ENCODE measurements at places on chromosomes 12 and 14.

GRCh38 chr12:16002880-16003279 is 91.7 kb downstream of the DERA start:
- DNase-seq, result no peak

GRCh38 chr12:88493636-88494035 is 86.6 kb downstream of the KITLG start:
- no peak for DNase-seq

- DNase-seq, result peak; percentile 45
These were observed 146.5 kb downstream of the ETV6 start for GRCh38 chr12:11795913-11796459.

DNA sequence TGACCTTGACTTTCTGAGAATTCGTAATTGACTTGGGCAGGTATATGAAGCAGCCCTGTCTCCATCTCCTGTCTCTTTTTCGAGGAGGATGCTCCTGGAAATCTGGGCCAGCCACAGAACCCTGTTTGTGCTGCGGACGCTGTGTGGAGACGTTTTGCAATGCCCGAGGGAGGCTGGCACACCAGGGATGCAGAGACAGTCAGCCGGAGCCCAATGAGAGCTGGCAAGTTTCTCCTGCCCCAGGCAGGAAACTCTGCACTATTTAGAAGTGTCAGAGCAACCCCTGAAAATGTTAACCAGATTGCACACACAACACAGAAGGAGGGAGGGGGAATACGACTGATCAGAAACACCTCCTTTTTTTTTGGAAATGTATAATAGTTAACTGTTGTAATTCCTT is 103.2 kb upstream of the DYRK2 start:
- no peak for DNase-seq

DNA sequence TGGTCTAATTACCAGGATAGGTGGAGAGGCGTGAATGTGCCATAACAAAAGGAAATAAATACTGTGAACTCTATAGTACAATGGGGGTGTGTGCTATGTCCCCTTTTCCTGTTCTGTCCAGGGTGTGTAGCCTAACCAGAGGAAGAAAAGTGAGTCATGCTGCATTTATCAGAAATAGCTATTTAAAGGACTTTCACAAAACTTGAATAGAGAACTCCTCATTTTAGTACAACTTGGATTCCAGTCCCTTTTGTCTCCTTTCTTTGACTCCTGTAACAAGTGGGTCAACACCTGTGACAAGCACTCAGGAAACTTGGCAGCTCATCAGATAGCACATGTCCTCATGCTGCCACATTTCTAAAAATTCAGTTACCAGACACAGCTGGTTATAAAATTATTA is 123.4 kb downstream of the CCDC91 start:
- no peak for DNase-seq

DNA sequence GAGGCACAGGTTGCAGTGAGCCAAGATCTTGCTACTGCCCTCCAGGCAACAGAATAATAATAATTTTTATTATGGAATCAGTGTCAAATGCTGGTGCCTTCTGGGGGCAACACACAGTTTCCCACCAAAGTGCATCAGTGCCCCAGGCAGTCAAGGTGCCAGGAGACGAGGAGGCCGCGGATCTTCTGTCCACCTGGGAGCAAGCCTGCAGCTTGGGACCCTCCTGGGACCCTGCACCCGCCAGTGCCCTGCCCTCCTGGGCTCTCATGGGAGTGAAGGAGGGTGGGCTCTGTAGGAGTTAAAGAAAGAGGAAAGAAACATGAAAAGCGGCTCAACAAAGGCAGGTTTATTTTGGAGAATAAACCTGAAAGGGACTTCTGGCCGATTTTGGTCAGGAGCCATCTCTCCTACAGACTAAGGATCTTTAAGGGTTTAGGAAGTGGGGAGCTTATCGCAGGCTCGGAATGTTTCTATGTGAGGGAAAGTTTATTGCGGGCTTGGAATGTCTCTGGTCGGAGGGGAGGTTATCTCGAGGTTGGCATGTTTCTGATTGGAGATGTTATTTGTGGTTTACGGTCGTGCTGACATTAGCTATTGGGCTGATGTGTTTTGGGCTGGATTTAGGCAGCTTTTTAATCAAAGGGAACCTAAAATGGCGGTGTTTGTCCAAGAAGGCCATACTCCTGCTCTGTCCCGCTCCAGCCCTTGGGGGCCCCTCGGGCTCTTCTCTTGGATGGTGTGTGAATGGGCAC is 1.1 kb upstream of the ASPG start:
- DNase-seq, result peak; percentile 51

- DNase-seq, result no peak
These were observed 14.7 kb downstream of the SLC2A14 start for GRCh38 chr12:7857971-7858370.

GRCh38 chr12:28583701-28584261 is 393.5 kb downstream of the CCDC91 start:
- no peak for DNase-seq

GRCh38 chr12:573232-573631 is 90.0 kb downstream of the NINJ2 start:
- DNase-seq, result no peak

DNA sequence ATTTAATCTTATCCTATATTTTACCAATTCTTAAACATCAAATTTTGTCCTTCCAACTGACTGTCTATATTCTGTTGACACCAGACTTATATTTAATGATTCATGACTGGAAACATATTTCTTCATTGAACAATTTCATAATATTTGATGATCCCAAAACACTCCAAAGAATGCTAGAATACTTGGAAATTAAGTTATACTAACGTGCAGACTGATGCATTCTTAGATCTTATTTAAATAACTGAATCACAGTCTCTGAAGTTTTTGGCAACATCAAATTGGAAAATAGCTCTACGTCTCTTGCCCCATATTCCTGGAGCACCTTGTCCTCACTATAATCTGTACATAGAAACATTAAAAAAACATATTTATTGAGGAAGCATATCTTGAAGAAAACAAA is 127.4 kb downstream of the HMGA2 start:
- no peak for DNase-seq

- DNase-seq, result no peak
These were observed 205.4 kb downstream of the NAV3 start for GRCh38 chr12:78035901-78036606.

GRCh38 chr12:111274777-111275176 is 94.1 kb downstream of the PHETA1 start:
- DNase-seq, result no peak

- no peak for DNase-seq
These were observed 74.2 kb downstream of the RBM19 start for GRCh38 chr12:113891739-113892520.

DNA sequence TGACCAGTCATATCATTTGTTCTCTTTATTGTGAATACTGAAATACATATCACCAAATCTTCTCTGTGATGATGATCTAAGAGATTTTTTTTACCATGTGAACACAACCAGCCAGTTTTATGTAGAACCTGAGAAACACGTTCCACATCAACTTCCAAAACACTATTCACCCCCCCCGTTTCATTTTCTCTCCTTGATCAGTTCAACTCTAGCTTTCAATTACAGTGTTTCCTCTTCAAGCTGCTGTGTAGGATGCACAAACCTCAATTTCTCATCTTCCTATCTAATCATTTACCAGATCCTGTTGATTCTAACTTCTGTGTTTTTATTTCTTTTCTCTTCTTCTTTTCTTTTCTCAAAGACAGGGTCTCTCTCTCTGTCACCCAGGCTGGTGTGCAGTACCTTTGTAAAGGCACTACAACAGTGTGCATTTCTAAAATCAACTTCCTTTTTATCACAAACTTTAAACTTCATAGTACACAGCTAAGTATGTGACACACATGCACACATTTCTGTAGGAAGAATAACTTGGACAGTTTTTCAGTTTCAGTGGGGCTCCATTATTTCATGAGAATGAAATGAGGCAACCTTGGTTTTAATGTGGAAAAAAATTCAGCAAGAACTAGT is 149.9 kb upstream of the FBXO33 start:
- no peak for DNase-seq

DNA sequence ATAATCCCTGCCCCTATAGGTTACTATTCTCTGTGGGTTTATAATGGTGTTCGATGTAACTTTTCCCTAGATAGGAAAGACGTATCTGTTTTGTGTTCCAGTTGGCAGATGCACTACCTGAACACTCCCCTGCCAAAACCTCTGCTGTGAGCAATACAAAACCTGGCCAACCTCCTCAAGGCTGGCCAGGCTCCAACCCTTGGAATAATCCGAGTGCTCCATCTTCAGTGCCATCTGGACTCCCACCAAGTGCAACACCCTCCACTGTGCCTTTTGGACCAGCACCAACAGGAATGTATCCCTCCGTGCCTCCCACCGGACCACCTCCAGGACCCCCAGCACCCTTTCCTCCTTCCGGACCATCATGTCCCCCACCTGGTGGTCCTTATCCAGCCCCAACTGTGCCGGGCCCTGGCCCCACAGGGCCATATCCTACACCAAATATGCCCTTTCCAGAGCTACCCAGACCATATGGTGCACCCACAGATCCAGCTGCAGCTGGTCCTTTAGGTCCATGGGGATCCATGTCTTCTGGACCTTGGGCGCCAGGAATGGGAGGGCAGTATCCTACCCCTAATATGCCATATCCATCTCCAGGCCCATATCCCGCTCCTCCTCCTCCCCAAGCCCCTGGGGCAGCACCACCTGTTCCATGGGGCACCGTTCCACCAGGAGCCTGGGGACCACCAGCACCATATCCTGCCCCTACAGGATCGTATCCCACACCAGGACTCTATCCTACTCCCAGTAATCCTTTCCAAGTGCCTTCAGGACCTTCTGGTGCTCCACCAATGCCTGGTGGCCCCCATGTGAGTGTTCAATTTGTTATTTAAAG is 11.3 kb downstream of the MAPK1IP1L start:
- DNase-seq, result no peak

- DNase-seq, result no peak
These were observed 357.0 kb downstream of the BCAT1 start for GRCh38 chr12:24591715-24592440.

- no peak for DNase-seq
These were observed 10.7 kb downstream of the BICD1 start for GRCh38 chr12:32117316-32117715.

- DNase-seq, result no peak
These were observed 24.0 kb downstream of the RNF34 start for GRCh38 chr12:121423682-121424623.

- DNase-seq, result no peak
These were observed 4.8 kb upstream of the LYZ start for GRCh38 chr12:69343357-69343756.

GRCh38 chr12:115661112-115661511 is 616.4 kb downstream of the MED13L start:
- no peak for DNase-seq

DNA sequence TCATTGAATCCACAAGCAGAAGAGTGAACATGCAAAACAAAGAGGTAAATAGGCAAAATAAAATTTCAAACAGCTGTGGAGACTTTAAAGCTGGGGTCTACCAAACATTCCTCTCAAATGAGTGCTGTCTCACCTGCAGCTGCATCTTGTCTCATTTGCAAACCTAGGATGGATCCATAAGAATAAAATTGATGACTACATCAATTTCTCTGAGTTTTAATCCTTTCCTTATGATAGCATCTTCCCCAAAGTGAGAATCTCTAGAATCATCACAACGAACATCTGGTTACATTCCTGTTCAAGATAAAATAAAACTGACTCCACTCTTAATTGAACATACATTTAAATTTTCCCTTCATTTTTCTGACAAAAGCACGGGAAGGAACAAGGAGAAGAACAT is 18.2 kb downstream of the SSTR1 start:
- no peak for DNase-seq

- DNase-seq, result no peak
These were observed 830 bp upstream of the LPCAT3 start for GRCh38 chr12:7019043-7019569.

GRCh38 chr12:127742231-127742630 is 524.7 kb upstream of the TMEM132C start:
- no peak for DNase-seq

- DNase-seq, result peak; percentile 45
These were observed 359.9 kb downstream of the NRXN3 start for GRCh38 chr14:78530078-78530477.

DNA sequence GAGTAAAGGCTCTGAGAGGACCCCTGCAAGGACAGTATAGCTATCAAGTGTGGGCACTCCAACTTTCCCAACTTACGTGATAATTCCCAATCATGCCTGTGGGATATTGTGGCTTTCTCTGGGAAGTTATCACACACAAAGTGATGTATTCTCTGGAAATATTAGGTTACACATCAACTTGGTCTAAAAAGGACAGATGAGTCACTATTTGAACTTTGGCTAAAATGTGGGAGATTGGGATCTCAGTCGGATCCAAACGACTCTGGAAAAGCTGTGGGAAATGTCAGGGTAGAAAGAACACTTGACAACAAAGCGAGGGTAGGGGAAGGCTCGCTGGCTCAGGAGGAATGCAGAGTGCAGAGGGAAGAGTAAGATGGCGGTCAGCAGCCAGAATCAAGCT is 1048.9 kb downstream of the BCL11B start:
- DNase-seq, result no peak

DNA sequence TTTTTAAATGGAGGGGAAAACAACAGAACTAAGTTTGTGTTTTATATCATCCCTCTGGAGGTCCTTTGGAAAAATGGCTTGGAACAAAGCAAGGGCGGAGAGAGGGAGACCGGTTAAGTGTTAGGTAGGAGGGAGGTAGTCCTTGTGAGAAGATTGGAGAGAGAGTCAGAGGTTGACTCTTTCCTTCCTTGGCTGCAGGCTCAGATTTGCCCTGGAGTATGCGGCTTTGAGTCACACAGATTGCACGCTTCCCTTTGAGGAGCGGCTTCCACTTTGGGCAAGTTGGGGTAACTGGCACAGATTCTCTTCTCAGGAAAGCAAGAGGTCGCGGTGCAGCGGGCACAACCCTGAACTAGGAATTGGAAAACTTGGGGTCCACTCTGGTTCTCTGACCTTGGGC is 9.9 kb downstream of the SOCS2 start:
- DNase-seq, result no peak

- no peak for DNase-seq
These were observed 250.2 kb upstream of the OR4E1 start for GRCh38 chr14:21923820-21924219.

GRCh38 chr12:124658806-124659402 is 91.5 kb upstream of the NCOR2 start:
- no peak for DNase-seq

- DNase-seq, result no peak
These were observed 29.1 kb downstream of the MTHFD1 start for GRCh38 chr14:64417055-64417770.

- no peak for DNase-seq
These were observed 5.7 kb downstream of the MTRFR start for GRCh38 chr12:123238961-123239360.

- DNase-seq, result no peak
These were observed 6.8 kb upstream of the SYNE3 start for GRCh38 chr14:95523051-95523814.

GRCh38 chr14:41605550-41606281 is 960 bp upstream of the LRFN5 start:
- peak; percentile 89 for DNase-seq
